CD4-positive, alpha-beta T cell treated with Interleukin-17A for 4 hours (primary cell): ENCODE measurements at places on chromosomes 5 and 9.

DNA sequence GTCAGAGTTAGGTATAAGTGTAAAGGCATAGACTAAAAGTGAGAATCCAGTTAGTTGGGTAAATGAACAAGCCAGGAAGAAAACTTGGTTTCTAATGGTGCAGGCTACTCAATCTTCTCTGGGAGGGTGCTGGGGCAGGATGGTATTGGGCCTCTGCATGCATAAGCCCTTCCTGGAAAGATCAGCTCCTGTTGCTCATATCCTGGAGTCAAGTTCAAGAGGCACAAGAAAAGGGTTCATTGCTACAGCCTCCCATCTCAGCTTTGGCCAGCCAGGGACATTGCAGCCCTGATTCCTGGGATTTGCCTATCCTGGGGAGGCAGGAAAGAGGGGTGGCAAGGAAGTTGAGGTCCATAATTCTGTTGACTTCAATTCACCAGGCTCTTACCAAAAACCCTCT is 40.7 kb upstream of the ATP6V1G1 start:
- DNase-seq = no peak

DNA sequence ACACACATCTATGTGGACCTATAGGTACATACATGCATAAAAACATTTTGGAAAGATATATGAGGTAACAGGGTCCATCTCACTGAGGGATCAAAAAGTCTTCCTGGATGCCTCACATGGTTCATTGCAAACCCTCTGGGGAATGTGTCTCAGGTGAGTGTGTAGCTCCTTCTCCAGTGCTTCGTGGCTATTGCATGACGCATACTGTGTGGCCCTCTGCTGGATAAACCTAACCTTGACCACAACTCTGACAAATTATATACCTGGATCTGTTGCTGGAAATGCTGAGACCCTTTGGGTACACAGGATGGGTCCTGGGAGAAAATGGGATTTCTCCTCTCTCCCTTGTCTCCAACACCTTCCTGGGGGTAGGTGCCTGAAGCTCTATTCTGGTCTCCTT is 91.9 kb downstream of the JAKMIP2 start:
- DNase-seq = no peak

GRCh38 chr9:134378901-134379338 is 52.7 kb downstream of the RXRA start:
- no peak for DNase-seq

DNA sequence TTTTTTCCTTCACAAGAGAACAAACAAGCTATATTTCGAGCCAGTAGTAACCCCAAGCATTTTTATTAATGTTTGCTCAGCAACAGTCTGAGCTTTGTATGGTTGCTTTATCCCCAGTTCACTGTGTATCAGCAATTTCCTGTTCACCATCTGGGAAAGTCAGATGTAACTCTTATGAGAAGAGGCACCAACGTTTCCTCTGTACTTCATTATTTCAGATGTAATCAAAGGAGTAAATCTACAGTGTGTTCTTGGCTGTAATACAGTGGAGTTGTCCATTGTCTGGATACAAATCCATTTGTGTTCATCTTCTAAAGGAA is 340.2 kb downstream of the ARRDC3 start:
- no peak for DNase-seq

- DNase-seq = no peak
These were observed 18.5 kb upstream of the SNAPC3 start for GRCh38 chr9:15404171-15404570.
